ENCODE measurements at places on chromosomes 12 and 14. TPM values are rescaled to one million over a fixed set of nuclear protein-coding genes. Genes with fewer than 3 reads are reported as not detected.

GUCY2C gene
- total RNA-seq, result 0.09 TPM

TRPV4 gene
- not detected for total RNA-seq

SRRM4 gene
- total RNA-seq, result 0.05 TPM

CRIP2 gene
- 37.9 TPM for total RNA-seq

REP15 gene
- 1.4 TPM for total RNA-seq

TMTC1 gene
- total RNA-seq, result 42.0 TPM

RIPK3 gene
- 1.3 TPM for total RNA-seq

GAS2L3 gene
- total RNA-seq, result 0.36 TPM

AP1G2 gene
- total RNA-seq, result 8.1 TPM

STXBP6 gene
- total RNA-seq, result 2.6 TPM

IL22 gene
- total RNA-seq, result not detected

GNB3 gene
- not detected for total RNA-seq

DHH gene
- total RNA-seq, result 0.15 TPM

KRT82 gene
- not detected for total RNA-seq

PSME1 gene
- 106 TPM for total RNA-seq

ZDHHC22 gene
- total RNA-seq, result not detected

KSR2 gene
- 0.10 TPM for total RNA-seq

FAM186B gene
- 0.82 TPM for total RNA-seq

LRCOL1 gene
- total RNA-seq, result 0.83 TPM

IFNG-AS1 gene
- not detected for total RNA-seq

NRL gene
- 0.82 TPM for total RNA-seq

SNAPC1 gene
- total RNA-seq, result 2.0 TPM

RIMBP2 gene
- total RNA-seq, result 0.76 TPM

KLHDC1 gene
- 4.9 TPM for total RNA-seq

ASIC1 gene
- 0.15 TPM for total RNA-seq

CLEC6A gene
- not detected for total RNA-seq

KRT84 gene
- not detected for total RNA-seq

CIDEB gene
- 0.92 TPM for total RNA-seq

IAPP gene
- not detected for total RNA-seq

CCDC177 gene
- not detected for total RNA-seq

FGF6 gene
- total RNA-seq, result 0.73 TPM

KRT86 gene
- total RNA-seq, result not detected

ZFYVE1 gene
- 16.7 TPM for total RNA-seq

ABCD2 gene
- total RNA-seq, result 0.10 TPM

SERPINA6 gene
- not detected for total RNA-seq

KRT71 gene
- total RNA-seq, result not detected

EPYC gene
- not detected for total RNA-seq

DPF3 gene
- total RNA-seq, result 27.8 TPM

SLC6A15 gene
- not detected for total RNA-seq

C12orf56 gene
- total RNA-seq, result not detected

POTEM gene
- total RNA-seq, result not detected

LMNTD1 gene
- total RNA-seq, result not detected

BLOC1S1 gene
- 434 TPM for total RNA-seq

ALDH1L2 gene
- 1.5 TPM for total RNA-seq

PAWR gene
- total RNA-seq, result 0.78 TPM

BRI3BP gene
- total RNA-seq, result 1.5 TPM

DDX47 gene
- total RNA-seq, result 49.1 TPM

TMEM63C gene
- total RNA-seq, result 0.05 TPM

EEA1 gene
- total RNA-seq, result 20.1 TPM

TDRD9 gene
- 1.5 TPM for total RNA-seq

B3GNT4 gene
- not detected for total RNA-seq

PROX2 gene
- total RNA-seq, result not detected

PSEN1 gene
- total RNA-seq, result 21.4 TPM

PRH2 gene
- not detected for total RNA-seq

TEX22 gene
- total RNA-seq, result not detected

KCNMB4 gene
- 1.4 TPM for total RNA-seq

RND1 gene
- 0.36 TPM for total RNA-seq

Data from gastrocnemius medialis (tissue), 4 donors.